GM12891 (cell line): ENCODE measurements at places on chromosomes 7 and 10.

- no peak for DNase-seq
These were observed 253.4 kb downstream of the TRIL start for GRCh38 chr7:28704706-28705105.

DNA sequence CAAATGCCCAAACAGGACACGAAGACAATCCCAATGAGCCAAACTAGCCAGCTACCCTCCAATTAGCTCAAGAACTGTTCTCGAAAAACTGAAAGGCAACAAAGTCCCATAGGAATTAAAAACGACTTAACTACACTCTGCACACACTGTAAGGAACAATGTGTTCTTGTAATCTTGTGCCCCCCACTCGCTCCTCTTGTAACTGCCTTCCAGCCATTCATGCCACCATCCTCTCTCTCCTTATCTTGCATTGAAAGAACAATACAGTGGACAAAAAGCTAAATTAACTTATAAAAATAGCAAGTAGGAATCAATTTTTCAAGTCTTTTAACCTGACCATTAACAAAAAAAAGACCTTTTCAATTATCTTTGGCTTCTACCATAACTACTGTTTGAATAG is 2.9 kb downstream of the CYTH3 start:
- no peak for DNase-seq

GRCh38 chr7:70457883-70458680 is 673.9 kb upstream of the GALNT17 start:
- no peak for DNase-seq

DNA sequence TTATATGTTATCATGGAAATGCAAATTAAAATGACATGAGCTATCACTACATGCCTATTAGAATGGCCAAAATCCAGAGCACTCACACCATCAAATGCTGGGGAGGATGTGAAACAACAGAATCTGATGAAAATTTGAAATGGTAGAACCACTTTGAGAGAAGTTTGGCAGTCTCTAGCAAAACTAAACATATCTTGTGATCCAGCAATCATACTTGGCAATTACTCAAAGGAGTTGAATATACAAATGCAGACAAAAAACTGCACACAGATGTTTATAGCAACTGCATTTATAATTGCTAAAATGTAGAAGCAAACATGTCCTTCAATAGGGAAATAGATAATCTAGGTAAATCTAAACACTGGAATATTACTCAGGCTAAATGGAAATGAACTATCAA is 1164.9 kb downstream of the DNAJB9 start:
- no peak for DNase-seq

GRCh38 chr10:11898372-11899066 is 75.4 kb downstream of the PROSER2 start:
- no peak for DNase-seq

DNA sequence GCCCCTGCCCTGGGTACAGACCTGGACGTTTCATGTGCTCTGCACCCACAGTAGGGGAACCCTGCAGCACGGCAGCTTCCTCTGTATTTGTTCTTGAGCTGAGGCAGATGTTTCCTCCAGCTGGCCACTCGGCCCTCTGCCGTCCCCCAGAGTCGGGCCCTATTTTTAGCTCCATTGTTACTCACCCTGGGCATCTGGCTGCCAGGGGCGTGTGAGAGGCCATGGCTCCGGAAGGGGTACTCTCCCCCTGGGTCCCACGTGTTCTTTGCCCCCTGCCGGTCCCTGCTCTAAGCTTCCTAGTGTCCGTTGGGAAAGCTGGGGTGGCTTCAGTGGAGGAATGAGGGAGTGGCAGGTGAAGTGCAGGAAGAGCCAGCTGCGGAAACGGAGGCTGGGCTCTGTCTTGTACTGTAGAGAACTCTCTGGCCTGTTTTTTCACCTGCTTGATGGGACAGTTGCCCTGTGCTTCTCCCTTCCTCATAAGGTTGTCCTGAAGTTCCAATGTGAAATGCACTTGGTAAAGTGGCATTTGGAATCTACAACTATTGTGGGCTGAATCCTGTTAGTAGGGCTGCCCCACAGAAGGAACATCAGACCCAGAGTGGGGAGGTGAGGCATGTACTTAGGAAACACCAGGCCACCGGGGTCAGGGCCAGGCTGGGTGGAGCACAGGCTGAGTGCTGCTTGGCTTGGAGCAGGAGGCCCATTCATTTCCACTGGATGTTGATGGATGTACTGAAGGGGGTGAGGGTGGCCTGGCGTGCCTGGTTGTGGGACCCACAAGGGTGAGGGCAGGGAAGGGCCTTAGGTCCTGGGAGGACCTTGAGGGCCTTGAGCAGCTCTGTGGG is 30.6 kb downstream of the PALD1 start:
- no peak for DNase-seq

GRCh38 chr7:131145026-131145425 is 182.7 kb upstream of the MKLN1 start:
- DNase-seq = no peak

- no peak for DNase-seq
These were observed 14.1 kb downstream of the FXYD4 start for GRCh38 chr10:43385412-43386004.

DNA sequence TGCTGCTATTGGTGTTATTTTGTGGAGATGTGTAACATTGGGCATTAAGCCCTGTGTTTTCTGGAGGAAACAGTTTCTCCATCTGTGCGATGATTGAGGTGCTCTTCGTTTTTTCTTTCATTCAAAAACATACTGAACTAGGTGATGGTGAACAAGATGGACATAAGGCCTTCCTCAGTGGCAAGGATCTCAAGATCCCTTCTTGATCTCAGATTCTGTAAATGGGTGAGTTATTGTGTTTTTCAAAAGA is 759 bp upstream of the ELAPOR2 start:
- DNase-seq = no peak

- DNase-seq = peak; percentile 33
These were observed at the start of gene MDFIC for GRCh38 chr7:114922026-114922651. Gene MDFIC, plus strand, starts transcription at chr7:114922094. Its CDS starts 940 bp downstream, at chr7:114923034.

DNA sequence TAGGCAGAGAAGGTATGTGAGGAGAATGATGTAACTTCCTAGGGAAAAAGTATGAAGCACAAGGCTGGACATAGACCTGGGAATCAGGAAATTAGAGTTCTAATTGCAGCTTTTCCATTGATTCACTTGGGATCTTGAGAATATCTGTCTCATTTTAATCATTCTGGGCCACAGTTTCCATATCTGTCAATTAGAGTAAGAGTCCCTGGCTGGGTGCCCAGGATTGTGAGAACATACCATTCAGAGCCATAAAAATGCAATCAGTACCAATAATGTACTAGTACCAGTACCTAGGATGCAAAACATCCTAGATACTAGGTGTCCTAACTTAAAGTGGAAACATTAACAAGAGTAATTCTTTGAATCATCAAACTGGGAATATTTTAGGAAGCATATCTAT is 29.6 kb downstream of the CAV1 start:
- no peak for DNase-seq

DNA sequence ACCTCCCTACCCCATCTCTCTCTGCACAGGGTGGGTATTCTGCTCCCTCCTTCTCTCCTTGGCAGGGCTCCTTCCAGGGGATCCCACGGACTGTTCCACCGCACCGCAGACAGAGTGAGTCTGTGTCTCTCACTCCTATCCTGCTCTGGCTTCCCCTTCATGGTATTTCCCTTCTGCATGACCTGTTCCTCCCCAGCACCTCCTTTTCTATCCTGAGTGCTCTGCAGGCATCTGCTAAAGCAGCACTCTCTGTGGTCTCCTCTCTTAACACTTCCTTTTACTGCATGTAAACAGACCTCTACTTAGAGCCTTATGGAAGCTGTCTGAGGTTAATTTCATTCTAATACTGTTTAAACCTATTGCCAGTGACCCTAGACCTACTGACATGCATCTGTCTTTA is 171.5 kb downstream of the CCSER2 start:
- peak; percentile 8 for DNase-seq

DNA sequence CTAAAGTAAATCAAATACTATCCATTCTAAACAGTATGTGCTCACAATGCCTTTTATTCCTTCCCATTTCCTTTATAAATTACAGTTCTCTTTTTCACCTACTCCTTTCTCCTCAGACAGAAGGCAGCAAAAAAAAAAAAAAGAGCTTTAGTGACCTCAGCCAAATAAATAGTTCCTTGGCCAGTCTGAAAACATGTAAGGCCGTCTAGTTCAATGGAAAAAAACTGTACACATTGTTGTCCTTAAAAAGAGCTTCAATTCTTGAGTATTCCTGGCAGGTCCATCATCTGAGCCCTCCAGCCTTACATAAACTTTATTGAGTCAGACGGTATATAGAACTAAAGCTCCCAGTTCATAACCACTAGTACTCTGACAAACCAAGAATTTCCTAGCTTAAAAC is 185.4 kb downstream of the CACNA2D1 start:
- DNase-seq = no peak

GRCh38 chr10:12848439-12849173 is 152.9 kb downstream of the CCDC3 start:
- no peak for DNase-seq

DNA sequence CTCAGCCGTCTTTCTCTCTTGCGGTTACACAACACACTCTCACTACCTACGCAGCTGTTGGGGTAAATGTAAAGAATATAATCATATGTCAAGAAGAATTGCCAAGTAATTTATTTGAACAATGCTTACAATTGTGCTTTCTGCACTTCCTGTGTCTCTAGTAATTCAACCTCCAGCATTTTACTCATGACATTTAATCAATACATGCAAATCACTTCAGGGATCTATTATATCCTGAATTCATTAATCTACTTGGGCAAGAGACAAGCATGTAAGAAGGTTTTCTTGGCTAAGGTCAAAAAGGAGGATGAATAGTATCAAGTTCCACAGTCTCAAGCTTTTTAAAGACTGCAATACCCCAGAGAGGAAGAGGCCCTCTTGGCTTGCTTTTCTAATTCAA is 562.9 kb upstream of the ADARB2 start:
- DNase-seq = no peak

DNA sequence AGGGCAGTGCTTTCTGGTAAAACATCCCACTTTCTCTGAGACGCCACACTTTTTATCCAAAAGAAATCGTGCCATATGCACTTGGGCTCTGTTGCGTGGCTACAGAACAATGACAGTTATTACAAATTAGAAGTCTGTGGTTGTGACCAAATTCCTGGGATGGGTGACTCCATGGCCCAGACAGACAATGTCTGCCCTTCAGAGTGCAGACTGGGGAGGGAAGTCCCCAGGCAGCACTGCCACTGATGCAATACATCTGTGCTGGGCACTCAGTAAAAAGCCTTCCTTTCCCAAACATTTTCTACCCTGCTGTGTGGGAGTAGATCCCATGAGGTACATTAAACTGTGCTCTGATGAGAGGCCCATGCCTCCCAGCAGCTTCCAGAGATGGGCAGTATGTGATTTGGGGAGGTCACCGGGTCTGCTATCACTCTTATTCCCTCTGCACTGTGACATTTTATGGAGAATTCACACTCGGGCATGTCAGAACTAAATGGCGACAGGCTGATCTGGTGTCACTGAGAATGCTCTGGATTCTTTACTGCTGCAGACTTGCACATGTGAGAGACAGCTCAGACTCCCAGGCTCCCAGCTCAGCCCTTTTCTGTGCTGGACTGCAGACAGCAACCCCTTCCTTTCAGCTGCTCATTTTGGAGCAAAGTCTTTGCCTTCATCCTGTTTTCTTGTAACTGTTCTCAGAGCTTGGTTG is 243.5 kb upstream of the ZNF32 start:
- DNase-seq = no peak

GRCh38 chr10:30169342-30169741 is 110.0 kb upstream of the JCAD start:
- DNase-seq = no peak

GRCh38 chr10:52752801-52753445 is 19.7 kb downstream of the MBL2 start:
- no peak for DNase-seq

DNA sequence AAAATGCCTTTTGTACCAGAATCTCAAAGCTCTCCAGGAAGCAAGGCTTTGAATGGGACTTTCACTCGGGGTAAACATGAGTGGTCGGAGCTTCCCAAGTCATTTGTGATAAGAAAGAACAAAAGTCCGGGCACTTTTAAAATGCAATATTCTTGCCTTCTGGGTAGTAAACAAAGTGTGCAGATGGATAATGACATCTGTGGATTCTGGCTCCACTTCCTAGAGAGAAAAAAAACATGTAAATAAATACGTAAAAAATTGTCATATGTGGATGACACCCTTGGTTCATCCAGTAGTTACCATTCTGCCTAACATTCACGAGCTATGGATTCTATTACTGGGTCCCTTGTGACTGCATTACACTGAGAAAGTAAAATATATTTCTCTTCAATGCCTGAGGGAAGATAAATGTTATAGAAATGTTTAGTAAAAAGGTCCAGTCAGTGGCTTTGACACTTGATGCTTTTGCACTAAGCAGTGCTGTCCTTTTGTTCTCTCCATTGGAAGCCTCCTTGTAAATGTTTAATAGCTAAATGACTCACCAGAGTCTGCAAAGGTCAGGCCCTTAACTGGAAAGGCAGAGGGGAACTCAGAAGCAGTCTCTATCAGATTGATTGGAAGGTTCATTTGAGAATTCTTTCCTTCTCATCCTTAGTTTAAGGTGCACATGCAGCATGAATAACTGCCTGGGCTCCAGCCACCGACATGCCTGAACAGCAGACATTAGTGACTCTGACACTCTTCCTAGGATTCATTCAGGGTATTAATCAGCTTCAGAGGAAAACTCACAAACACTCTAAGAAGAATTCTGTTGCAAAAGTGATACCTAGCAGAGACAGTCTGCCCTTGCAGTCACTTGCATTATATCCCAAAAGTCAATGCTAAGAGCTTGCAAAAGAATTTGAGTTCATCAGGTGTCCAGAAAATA is 11.7 kb upstream of the EDRF1 start:
- DNase-seq = no peak

DNA sequence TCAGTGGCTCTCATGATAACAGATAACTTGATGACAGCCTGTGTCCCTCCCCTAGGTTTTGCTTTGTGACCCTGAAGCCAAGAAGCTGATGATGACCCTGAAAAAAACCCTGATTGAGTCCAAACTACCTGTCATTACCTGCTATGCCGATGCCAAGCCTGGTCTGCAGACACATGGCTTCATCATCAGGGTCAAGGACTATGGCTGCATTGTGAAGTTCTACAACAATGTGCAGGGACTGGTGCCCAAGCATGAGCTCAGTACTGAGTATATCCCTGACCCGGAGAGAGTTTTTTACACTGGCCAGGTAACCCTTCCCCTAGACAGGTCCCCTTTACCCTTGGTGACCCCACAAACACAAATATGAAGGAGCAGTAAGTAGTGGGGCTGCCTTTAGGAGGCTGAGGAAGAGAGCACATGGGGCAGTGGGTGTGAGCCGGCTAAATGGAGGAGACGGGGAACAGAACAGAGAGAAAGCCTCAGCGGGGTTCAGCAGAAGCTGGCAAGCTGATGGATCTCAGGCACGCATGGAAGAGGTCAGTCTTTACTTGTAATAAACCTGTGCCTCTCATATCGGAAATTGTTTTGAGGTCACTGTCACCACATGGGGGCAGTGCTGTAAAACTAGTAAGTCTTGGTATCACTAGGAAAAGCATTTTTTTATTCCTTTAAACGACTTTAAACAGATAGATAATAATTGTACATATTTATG is 20.2 kb downstream of the PDCD11 start:
- DNase-seq = no peak

DNA sequence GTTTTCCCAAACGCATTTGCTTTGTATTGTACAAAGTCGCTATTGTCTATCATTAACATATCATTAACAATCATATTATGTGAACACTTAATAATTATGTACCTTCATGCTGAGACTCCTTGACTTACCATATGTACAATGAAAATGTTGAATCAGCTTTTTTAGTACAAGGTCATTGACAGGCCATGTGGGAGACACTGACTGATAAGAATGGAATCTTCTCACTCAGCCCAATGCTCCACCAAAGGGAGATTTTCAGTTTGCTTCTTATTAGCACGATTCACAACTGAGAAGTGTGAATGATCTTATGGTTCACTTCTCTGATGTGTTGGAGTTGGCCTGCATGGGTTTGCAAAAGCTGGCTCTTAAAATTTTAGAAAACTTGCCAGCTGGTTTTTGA is 253.5 kb upstream of the TEX47 start:
- no peak for DNase-seq
